Activated naive CD8-positive, alpha-beta T cell treated with anti-CD3 and anti-CD28 coated beads, Interleukin-2, amount 10 ng/mL, durations not matched to agents 7 days and 5 days (primary cell): ENCODE measurements at places on chromosomes 13 and 19. TPM values are rescaled to one million over a fixed set of nuclear protein-coding genes. Genes with fewer than 3 reads are reported as not detected.

GRCh38 chr13:75050419-75051046 is 431.4 kb downstream of the TBC1D4 start:
- no peaks in the 10 kb centered on the region for H3K36me3 ChIP-seq
- no peaks in the 10 kb centered on the region for H3K4me1 ChIP-seq
- H3K27ac ChIP-seq, result no peak overlapping the region
- H3K27me3 ChIP-seq, result peaks cover 2% of the 10 kb centered on the region
- H3K4me3 ChIP-seq, result no peak overlapping the region
- DNase-seq, result no peak

DNA sequence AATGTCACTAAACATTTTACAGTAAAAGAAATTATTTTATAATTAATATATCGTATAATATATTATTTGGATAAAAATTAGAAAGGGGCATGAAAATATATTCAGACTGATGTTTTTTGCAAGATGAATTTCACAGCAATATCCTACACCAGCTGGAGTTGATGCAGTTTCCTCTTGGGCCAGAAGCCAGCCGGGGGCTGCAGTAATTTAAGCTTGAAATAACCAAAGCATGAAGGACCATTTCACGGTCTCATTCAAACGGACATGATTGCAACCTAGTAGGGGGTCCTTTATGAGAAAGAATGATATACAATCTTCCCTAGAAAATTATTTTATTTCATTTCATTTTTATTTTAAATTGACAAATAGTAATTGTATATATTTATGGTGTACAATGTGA is 797.2 kb upstream of the PCDH9 start:
- no peaks in the 10 kb centered on the region for H3K27me3 ChIP-seq
- DNase-seq, result no peak
- H3K27ac ChIP-seq, result no peak overlapping the region
- no peak overlapping the region for H3K4me3 ChIP-seq
- no peaks in the 10 kb centered on the region for H3K36me3 ChIP-seq
- H3K4me1 ChIP-seq, result no peaks in the 10 kb centered on the region

KLK8 gene
- not detected for total RNA-seq

SMAD9 gene
- total RNA-seq, result not detected

ZNF470 gene
- total RNA-seq, result 7.3 TPM
